ENCODE measurements at places on chromosomes 3 and 15.
A peak's percentile ranks its signal among the peaks of the same experiment; 100 is the strongest.

DNA sequence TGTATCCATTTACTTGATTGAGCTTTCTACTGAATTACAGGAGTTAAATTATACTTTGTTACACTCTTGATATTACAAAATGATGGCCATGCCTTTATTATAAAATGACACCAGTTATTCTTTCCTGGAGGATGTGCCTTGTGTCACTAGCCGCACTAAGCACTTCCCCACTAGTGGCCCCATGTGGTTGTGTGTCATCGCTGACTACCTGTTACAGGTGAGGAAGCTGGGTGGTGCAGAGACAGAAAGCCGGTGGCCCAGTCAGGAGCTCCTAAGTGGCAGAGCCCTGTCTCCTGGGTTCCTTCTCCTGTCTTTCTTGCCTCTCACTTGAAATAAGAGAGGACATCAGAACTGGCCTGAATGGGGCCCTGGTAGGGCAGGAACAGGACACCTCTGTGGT is 96.8 kb downstream of the IGF1R start:
- DNase-seq, result no peak

DNA sequence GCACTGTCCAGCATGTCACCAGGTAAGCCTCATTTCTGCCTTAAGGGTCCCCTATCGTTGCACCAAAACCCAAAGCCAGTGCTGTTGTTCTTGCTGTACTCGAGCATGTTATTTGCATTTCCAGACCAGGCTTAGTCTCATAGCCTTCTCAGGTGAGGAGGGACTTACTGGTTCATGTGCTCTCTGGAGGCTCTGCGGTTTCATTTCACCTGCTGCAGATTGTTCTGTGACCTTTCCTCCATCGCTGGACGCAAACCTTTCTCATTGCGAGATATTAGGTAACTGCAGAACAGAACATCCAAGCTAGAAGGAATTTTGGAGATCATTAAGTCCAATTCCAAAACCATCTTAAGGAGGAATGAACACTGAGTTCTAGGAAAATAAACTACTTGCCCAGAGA is 187.3 kb upstream of the BCL6 start:
- DNase-seq, result no peak

DNA sequence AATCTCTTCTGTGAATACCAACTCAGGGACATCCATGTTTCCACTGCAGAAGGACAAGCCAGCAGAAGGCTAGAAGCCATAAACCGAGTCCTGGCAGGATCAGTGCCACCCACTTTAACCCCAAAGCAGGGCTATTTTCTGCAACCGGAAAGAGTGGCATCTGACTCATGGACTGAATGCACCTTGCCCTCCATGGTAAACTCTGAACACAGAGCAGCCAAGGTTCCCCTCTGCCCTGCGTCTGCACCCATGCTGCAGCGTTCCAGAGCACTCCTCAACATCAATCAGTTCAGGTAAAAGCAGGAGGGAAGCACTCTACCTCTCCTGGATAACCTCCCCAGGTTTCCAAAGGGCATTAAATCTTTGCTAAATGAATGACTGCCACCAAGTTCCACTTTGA is 801 bp upstream of the NGRN start:
- DNase-seq, result no peak

- no peak for DNase-seq
Measured at GRCh38 chr3:20022954-20023622, 11.0 kb upstream of the PP2D1 start.

- DNase-seq, result no peak
Measured at GRCh38 chr15:80609512-80609946, 85.6 kb upstream of the ABHD17C start.

- no peak for DNase-seq
Measured at GRCh38 chr15:36938764-36939163, 161.6 kb downstream of the MEIS2 start.

DNA sequence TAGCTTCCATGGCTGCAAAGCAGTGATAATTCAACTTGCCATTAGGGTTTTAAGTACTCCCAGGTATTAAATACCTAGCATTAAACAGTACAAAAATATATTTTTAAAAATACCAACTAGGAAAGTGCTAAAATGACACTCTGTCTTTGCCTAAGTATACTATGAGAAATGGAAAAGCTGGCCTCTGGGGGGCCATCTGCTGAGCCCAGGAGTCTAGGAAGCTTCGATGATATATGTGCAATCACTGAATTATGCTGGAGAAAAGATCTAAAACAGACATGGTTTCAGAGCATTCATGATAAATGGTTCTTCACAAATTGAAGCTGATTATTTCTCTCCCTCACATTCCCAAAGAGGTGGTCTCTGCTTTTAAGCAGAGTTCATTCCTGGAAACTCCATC is 191.8 kb downstream of the OPA1 start:
- no peak for DNase-seq

DNA sequence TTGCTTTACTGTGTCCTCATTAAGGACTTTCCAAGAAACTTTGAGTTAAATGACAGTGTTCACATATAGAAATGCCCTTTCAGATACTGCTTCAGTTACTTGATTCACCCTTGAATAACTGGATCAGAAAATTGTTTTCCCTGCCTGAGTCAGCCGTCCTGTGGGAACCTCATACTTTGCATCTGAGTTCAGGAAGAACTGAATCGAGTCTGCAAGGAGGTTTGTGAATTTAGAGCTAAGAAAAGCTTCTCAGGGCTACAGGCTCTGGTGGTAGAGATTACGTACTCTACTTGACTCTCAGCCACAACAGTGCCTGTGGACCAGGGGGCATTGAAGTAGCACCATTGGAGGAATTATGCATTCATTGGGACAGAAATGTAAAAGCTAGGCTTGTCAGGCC is 252.4 kb upstream of the C2CD4B start:
- DNase-seq, result no peak

GRCh38 chr3:37752649-37753025 is 109.0 kb upstream of the CTDSPL start:
- no peak for DNase-seq

DNA sequence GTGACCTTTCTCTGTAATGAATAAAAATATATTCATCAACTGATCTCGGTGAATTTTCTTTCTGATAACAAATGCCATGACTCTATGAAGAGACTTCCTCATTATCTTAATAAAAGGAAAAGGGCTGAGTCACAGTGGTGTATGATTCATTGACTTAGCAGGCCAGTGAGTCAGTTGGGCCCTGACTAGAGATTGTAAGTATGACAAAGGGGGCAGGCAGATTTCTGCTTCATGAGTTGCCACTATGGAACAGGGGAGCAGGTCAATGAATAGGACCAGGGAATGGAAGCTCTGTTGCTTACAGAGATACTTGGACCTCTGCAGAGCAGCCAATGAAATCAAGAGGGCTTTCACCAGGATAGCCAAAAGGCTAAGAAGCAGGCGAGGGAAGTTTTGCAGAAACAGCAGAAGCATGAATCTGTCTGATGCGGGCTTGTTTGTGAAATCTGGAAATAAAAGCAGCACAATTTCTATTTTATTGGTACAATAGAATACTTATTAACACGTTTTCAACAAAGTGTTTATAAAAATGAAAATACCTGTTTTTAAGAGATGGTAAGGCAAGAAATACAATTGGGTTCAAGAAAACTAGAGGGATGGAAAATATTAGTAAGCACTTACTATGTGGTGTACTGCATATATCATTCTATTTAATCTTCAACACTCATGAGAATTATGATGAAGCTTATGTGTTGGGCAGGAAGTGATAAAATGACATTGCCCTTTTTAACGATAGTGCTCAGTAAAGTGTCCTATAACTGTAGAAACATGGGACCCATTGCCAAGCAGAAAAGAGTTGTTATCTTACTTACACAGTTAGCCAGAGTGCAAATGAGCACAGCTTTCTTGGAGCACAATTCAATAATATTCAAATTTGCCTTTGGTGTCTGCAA is 169.8 kb upstream of the MYRIP start:
- no peak for DNase-seq

DNA sequence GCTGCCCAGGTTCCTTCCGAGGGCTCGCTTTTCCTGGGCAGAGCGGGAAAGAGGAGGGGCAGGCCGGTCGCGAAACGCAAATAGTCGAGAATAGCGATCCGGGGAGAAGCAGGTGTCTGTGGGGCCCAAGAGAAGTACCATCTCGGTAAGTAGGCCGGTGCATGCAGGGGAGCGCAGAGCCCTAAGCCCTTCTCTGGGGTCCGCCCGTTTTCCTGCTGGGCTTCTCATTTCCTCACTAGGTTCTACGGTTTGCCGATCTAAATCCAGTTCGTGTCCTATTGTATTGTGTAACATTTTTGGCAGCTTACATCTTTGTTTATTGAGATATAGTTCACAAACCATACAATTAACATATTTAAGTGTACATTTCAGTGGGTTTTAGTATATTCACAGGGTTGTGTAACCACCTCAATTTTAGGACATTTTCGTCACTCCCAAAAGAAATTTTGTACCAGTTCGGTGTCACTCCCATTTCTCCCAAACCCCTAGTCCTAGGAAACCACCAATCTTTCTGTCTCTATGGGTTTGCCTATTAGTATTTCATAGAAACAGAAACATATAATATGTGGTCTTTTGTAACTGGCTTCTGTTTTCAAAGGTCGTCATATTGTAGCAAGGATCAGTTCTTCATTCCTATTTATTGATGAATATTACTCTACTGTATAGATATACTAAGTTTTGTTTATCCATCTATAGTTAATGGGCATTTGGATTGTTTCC is 6.8 kb upstream of the TRIM69 start:
- peak; percentile 73 for DNase-seq

DNA sequence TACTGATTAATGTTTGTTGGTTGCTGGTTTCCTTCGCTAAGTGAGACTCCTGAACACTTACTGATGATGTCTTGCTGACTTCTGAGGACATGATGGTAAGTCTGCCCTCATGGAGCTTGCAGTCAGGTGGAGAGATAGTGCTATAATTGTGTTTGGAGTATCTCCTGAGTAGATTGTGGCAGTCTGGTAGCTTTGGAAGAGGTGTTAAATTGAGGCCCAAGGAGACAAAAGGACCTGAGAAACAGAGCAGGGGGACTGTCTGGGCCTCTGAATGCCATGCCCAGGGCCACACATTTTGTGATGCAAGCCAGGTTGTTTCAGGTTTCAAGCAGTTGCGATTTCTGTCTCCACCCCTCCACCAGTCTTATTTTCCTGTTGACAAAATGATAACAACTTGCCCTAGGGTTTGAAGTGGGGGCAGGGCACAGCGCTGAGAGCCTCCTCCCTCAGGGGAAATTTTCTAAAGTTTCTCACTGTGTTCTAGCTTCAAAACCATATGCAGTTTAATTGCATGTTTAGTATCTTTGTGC is 16.7 kb downstream of the SMAD3 start:
- no peak for DNase-seq

DNA sequence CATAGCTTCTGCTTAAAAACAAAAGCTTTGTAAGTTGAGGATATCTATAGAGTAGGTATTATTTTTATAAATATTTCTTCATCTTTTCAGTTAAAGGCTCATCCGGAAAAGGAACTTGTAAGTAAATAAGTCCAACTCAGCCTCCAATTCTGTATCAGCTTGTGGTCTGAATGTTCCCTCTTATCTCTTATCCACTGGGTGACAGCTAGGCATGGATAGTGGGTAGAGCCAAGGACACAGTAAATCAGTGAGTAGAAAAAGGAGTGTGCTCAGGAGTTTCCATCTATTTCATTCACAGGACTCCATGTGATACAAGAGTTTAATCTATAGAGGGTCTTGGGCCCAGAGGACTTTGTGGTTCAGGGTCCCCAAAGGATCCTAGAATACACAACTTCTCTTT is 50.9 kb downstream of the FRMD5 start:
- DNase-seq, result no peak

DNA sequence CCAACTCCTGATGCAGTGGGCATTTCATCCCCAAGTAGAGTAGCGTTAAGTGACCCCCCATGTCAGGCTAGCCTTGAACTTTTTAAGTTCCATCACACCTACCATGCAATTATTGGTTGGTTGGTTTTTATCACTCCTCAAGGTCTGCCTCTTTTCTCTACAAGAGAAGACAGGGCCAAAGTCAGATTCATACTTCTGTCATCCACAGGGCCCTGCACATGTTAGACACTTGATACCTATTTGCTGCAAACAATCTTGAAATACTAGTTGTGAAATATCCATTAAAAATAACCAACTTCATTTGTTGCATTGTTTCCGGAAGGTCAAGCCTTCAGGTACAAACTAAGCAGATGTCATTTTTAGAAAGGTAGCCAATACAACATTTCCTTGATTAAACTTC is 1.2 kb downstream of the CMSS1 start:
- DNase-seq, result no peak

DNA sequence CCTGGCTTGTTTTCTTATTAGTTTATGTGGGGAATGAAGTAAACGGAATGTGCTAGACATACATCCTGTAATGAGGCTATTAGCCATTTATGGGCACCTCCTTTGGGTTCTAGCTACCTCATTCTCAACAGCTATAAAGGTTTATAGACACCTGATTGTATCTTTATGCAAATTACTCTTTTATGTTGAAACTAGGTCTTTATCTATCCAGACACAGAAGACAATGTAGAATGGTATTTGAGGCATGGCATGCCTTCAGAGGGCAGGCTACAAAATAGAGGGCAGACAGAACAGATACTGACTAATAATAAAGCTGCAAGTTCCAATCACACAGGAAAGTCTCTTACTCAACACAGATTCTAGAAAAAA is 27.1 kb downstream of the TBC1D2B start:
- no peak for DNase-seq

DNA sequence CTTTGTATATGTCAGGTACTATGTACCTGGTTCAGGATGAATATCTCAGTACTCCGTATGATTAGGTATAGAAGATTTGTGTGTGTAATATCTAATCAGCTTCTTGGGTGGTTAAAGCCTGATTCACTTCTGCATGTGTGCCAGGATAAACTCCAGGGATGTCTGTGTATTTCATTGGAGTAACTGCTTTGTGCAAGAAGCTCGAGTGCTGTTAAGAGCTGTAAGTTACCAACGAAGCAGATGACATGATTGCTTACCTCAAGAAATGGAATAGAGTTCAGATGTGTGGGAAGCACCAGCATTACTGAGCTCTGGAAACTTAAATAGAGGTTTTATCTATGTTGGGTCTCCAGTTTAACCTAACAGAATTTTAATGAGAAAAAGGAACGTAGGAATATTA is 23.7 kb downstream of the FAM98B start:
- DNase-seq, result no peak

GRCh38 chr3:72699631-72700030 is 148.6 kb downstream of the SHQ1 start:
- no peak for DNase-seq

DNA sequence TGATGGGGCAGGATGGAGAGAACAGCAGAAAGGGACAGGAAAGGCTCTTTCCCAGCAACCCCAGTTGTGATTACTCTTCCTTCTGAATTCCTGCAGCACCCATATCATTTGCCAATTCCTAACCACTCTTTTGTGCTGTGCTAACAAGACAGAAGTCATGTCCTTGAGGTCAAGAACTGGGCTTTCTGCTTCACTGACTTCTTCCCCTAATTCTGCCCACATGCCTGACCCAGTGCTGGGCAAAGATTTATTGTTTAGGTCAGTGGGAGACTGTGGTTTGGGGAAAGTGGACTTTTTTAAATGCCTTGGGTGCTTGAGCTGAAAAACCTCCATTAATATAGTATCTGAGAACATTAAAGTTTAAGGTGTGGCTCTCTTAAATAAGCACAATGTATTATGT is 4.2 kb upstream of the EFCAB12 start:
- no peak for DNase-seq

DNA sequence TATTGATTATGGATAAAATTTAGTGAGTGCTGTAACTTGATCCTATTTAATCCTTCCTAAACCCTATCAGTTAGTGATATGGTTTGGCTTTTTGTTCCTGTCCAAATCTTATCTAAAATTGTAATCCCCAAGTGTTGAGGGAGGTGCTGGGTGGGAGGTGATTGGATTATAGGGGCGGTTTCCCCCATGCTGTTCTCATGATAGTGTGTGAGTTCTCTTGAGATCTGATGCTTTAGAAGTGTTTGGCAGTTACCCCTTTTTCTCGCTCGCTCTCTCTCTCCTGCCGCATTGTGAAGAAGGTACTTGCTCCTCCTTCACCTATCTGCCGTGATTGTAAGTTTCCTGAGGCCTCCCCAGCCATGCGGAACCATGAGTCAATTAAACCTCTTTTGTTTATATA is 134.0 kb upstream of the SUCLG2 start:
- no peak for DNase-seq
